ENCODE measurements at places on chromosomes 5 and 9.
A peak's percentile ranks its signal among the peaks of the same experiment; 100 is the strongest.

DNA sequence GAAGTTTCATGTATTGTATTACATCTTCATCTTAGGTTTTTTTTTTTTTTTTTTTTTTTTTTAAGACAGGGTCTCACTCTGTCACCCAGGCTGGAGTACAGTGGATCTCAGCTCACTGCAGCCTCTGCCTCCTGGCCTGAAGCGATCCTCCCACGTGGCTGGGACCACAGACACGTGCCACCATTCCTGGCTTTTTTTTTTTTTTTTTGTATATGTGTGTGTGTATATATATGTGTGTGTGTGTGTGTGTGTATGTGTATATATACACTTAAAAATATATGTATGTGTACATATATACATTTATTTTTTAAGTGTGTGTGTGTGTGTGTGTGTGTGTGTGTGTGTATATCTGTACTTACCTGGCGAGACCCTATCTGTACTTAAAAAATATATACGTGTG is 6.6 kb downstream of the DMXL1 start:
- DNase-seq, result no peak

- peak; percentile 30 for DNase-seq
These were observed 30.9 kb downstream of the SARDH start for GRCh38 chr9:133707065-133707762.

GRCh38 chr9:83027153-83027891 is 35.6 kb downstream of the RASEF start:
- peak; percentile 64 for DNase-seq

GRCh38 chr9:90801973-90802322 is 329 bp downstream of the SYK start:
- no peak for DNase-seq

DNA sequence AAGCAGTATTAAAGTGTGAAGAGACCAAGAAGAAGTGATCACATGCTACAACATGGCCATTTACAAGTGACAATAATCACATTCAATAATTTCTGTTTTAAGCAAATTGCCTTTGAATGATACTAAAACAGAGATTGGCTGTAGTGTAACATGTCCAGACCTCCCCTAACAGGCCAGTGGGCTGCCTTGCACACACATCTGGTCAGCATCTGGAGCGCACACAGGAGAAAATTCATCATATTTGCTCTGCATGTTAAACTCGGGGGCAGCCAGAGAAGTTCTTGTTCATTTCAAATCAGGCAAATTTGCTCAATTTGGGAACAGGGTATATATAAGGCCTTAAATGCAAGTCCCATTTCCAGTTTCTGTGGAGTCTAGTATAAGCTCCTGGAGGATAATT is 111.1 kb upstream of the FBXL7 start:
- DNase-seq, result no peak

- DNase-seq, result no peak
These were observed 52.8 kb upstream of the STXBP1 start for GRCh38 chr9:127559247-127559680.

- no peak for DNase-seq
These were observed 526.5 kb downstream of the KIF4B start for GRCh38 chr5:155540000-155540595.

- no peak for DNase-seq
These were observed 38.0 kb upstream of the SLC44A1 start for GRCh38 chr9:105206496-105206820.

DNA sequence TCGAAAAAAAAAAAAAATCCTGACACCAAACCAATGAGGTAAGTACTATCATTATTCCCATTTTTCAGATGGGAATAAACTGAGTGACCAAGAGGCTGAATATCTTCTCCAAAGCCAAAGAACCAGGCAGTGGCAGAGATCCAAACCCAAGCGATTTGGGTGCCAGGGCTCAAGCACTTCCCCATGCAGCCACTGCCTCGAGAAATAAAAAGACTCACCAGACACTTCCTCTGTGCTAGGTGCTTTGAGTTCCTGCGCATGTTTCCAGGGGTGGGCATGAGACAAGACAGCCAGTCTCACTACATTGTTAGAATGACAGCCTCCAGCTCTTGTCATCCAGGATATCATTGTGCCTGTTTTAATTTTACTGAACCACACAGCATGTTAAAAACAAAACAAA is 2.3 kb upstream of the RPL26L1 start:
- DNase-seq, result no peak

DNA sequence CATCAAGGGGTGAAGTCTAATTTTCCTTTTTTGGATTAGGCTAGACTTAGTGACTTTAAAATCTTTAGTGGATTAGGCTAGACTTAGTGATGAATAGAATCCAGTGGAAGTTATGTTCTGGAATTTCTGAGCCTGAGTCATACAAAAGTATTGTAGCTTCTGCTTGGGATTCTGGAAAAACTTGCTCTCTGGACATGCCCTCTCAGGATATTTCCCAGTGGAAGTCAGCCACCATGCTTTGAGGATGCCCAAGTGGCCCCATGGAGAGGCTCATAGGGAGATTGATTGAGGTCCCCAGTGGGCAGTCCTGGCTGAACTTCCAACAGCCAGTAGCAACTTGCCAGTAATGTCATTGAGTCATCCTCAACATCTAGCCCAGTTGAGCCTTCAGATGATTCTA is 112.4 kb upstream of the PRLR start:
- DNase-seq, result no peak

DNA sequence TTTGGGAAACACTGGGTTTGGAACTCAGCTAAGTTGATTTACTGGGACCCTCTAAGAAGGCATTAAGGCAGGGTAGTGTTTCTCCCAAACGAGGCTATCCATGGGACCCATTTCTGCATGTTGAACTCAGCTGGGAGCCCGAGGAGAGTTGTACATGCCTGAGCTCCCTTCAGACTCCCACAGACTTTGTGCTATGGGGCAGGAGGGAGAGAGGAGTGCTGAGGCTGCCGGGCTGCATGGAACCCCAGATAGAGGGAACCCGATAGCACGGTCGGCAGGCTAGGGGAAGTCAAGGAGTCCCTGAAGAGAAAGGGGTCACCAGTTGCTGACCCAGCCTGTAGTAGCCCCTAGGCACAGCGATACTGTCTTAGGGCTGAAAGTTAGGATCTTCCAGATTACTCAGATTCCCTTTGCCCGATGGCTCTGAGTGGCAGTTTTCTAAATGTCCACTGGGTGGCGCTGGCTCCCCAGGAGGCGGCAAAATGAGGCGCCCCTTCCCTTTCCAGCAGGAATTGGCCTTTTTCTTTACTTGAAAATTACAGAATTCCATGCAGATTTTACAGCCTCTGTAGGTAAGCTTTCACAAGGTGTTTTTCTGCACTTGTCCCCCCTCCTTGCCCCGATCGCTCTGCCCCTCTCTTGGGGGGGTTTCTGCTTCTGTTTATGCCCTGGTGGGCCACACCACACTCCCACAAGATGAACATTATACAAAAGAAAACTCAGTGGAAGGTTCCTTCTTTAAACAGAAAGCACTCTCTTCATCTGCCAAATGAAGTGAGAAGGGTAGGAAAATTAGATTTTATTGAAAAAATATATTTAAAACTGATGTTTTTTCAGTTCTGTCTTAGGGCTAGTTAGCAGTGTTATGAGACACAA is 17.8 kb downstream of the NANS start:
- no peak for DNase-seq

- DNase-seq, result peak; percentile 25
These were observed 103.5 kb downstream of the NDUFAF2 start for GRCh38 chr5:61048534-61048933.

GRCh38 chr9:75105019-75105540 is 16.8 kb downstream of the OSTF1 start:
- no peak for DNase-seq

- no peak for DNase-seq
These were observed 15.5 kb downstream of the GOLPH3 start for GRCh38 chr5:32158679-32158975.

- no peak for DNase-seq
These were observed 14.4 kb downstream of the HNRNPK start for GRCh38 chr9:83965350-83966208.

DNA sequence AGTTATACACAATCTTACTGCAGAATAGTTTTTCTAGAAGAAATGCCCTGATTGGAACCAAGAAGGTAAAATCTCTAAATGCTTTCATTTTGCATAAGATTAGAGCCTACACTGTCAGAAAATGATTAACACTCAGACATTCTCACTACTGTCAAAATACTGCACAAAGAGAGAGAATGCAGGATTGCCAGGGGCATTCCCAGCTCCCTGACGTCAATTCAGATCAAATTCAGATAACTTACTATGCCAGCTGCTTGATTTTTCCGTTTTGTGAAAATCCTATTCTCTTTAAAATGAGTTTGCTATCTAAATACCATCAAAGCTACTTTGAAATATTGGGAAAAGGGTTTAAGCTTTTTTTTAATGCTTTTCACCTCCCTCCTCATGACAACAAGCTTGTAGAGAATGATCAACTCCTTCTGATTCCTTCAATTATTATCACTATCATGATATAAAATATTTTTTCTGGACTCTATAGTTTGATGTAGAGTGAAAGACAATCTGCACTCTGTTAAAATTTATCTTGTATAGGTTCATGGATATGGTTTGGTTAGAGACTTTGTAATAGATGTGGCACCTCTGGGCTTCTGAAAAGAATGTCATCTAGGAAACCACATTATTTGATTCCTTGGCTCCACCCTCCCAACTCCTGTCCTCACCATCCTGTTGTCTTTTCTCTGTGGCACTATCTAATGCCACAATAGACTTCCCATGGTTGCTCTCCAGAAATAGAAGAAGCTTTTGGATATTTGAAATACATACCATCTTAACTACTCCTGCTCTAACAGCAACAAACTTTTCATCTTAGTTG is 407.7 kb downstream of the PDE4D start:
- DNase-seq, result no peak

DNA sequence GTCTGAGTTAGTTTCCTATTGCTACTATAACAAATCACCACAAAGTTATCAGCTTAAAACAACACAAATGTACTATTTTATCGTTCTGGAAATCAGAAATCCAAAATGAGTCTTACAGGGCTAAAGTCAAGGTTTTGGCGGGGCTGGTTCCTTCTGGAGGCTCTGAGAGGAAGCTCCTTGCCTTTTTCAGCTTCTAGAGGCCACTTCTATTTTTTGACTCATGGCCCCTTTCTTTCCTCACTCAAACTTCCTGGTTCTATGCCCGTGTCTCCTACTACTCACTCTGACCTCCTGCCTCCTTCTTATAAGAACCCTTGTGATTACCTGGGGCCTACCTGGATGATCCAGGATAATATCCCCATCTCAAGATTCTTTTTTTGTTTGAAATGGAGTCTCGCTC is 48.2 kb downstream of the GABBR2 start:
- no peak for DNase-seq

GRCh38 chr5:31761877-31762276 is 122.9 kb downstream of the PDZD2 start:
- no peak for DNase-seq

GRCh38 chr5:67317603-67318002 is 121.0 kb upstream of the CD180 start:
- DNase-seq, result no peak

GRCh38 chr5:145221416-145221815 is 613.7 kb downstream of the PRELID2 start:
- no peak for DNase-seq

- no peak for DNase-seq
These were observed 37.5 kb upstream of the PTGS1 start for GRCh38 chr9:122333169-122333808.

DNA sequence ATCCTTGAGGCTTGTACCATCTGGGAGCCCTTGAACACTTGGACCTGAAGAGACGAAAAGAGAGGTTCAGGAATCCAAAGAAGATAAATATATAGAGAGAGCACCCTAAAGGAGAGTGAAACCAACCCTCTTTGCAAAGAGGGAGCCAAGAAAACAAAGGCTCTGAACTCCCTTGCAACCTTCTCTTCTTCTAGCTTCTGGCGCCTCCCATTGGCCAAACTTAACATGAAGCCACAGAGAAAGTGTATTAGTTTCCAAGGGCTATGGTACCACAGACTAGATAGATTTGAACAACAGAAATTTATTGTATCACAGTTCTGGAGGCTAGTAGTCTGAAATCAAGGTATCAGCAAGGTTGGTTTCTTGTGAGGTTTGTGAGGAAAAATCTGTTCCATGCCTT is 175.1 kb downstream of the HCN1 start:
- no peak for DNase-seq

DNA sequence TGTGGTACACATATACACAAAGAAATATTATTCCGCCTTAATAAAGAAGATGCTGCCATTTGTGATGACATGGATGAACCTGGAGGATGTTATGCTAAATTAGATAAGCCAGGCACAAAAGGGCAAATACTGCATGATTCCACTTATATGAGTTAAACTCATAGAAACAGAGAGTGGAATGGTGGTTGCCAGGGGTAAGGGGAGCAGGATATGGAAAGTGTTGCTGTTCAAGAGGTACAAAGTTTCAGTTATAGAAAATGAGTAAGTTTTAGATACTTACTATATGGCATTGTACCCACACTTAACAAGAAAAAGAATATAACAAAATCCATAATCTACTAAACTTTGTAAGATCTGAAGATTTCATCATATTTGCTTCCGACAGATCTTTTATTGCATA is 252.2 kb downstream of the SYK start:
- no peak for DNase-seq

DNA sequence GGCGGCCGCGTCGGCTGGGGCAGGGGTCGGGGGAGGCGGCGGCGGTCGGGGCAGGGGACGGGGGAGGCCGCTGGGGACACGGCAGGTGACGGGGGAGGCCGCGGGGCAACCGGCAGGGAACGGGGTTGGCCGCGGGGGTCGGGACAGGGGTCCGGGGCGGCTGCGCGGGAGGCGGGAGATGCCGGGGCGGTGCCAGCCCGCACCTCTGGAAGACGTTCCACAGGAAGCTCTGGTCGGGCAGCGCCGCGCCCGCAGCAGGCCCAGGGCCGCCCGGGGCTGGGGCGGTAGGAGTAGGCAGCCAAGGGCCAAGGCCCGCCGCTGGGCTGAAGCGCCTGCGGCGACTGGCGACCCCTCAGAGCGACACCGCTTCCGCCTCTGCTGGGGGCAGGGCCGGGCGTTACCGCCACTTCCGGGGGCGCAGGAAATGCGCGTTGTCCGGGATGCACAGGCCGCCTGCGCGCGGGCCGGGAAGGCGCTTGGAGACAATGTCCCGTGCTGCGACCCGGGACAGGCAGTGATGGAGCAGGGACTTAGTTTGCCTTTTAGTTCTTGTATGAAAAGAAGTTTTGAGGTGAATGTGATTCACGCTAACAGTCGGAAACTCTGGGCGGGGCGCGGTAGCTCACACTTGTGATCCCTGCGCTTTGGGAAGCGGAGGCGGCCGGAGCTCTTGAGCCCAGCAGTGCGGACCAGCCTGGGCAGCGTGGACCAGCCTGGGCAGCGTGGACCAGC is 110.0 kb upstream of the LPCAT1 start:
- DNase-seq, result peak; percentile 26

GRCh38 chr5:57184322-57184721 is 10.5 kb downstream of the GPBP1 start:
- DNase-seq, result no peak

DNA sequence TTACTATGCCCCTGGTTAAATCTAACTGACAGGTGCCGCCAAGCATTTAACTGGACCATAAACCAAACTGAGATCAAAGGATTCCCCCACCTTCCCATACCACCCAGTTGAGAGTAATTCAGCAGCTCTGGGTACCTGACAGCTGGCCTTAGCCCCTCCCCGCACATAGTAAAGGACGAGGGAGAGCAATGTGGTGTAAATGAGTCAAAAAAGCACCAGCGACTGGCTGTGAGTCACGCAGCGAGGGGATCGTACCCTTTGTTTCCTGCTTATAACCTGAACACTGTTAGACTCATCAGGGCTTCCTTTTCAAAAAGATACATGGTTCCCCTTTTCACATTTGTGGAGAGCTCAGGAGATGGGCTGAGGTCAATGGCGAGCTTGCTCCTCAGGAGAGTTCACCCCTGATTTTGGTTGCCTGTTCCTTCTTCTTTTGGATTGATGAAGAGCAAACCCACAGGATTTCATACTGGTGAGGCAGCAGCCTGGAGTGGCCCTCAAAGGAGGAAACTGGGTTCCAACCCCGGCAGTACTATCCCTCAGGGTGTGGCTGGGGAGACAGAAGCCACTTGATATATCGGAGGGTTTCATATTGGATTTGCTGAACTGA is 71.5 kb downstream of the ANKRD33B start:
- DNase-seq, result no peak
